Right lung (tissue), 10 donors: ENCODE measurements at places on chromosomes 2 and 18. TPM values are rescaled to one million over a fixed set of nuclear protein-coding genes. Genes with fewer than 3 reads are reported as not detected.

The KIF1A gene
- polyA plus RNA-seq, result 2.2 TPM

The RMC1 gene
- polyA plus RNA-seq, result 23.3 TPM

The DSG1 gene
- not detected for polyA plus RNA-seq

The SNX17 gene
- 83.8 TPM for polyA plus RNA-seq

The CHST9 gene
- 2.1 TPM for polyA plus RNA-seq

The FAM168B gene
- polyA plus RNA-seq, result 76.1 TPM

The MC5R gene
- polyA plus RNA-seq, result not detected

The TRIP12 gene
- 170 TPM for polyA plus RNA-seq

- DNase-seq, result no peak
These were observed 127.8 kb downstream of the VIT start for GRCh38 chr2:36824273-36824672.

- DNase-seq, result no peak
These were observed 106.2 kb downstream of the COBLL1 start for GRCh38 chr2:164735309-164735919.

DNA sequence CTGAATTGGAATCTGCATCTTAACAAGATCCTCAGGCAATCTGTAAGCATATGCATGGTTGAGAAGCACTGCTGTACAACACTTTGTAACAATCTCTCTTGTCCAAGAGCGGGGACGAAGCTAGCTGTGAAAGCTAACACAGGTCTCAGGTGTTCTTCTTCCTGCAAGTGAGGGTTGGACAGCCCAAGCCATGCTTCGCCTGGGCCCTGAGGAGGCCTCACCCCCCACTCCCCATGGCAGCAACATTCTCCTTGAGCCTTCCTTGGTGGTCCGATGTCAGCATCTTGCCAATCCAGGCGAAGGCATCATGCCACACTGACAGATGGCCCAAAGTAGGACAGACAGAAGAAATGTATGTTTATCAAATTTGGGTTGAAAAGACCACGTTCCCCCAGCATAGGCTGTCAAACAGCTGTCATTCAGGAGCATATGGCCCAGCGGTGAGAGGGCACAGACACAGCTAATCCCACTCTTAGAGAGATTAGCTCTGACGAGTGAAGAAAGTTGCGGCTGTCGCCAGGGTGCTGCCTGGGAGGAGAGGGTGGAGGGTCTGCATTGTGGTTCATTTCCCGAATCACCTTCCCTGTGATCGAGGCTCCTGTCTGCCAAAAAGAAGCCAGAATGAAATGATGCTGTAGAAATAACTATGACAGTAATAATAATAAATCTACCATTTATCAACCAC lies 344.7 kb downstream of the MYCN start:
- DNase-seq, result no peak

DNA sequence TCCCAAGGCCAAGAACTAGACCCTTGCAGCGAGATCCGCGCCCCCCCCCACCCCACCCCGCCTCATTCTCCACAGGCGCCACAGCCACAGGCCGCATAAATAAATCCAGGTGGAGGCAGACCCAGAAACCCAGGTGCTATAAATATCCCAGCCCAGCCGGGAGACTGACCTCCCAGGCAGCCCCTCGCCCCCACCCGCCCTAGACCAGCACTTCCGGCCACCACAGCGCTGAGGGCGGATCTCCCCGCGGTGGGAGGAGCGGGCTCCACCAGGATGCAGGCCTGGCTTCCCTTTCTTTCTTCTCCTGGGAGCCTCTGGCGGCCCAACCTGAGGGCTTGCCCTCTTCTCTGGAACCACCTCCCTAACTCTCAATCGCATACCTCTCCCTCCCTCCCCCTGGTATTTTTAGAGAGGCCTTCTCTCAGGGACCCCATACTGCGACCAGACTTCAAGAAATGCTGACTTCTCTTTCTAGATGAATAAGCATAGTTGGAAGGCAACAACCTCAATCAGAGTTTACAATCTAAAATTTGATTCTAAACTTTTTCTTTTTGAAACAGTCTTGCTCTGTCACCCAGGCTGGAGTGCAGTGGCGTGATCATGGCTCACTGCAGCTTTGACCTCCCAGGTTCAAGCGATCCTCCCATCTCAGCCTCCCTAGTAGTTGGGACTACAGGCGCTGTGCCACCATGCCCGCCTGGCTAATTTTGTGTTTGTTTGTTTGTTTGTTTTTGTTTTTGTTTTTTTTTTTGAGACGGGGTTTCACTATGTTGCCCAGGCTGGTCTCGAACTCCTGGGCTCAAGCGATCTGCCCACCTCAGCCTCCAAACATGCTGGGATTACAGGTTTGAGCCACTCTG lies 55.0 kb downstream of the PKDCC start:
- no peak for DNase-seq

DNA sequence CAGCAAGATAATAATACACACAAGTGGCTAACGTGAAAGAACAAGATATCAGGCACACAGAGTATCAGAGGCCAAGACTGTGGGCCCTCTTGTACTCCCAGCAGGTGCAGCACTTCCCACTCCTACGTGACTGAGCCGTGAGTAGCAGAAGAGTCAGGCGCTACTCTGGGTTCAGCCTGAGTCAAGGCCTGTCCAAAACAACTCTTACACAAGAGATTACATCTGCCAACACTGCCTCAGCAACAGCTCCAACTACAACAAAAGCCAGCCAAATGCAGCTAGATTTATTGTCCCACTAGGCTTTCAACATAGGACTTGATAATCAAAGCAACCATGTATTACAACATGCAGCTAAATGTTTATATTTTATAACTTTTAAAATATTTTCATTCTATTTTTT lies 56.2 kb downstream of the ITSN2 start:
- DNase-seq, result peak; percentile 73

DNA sequence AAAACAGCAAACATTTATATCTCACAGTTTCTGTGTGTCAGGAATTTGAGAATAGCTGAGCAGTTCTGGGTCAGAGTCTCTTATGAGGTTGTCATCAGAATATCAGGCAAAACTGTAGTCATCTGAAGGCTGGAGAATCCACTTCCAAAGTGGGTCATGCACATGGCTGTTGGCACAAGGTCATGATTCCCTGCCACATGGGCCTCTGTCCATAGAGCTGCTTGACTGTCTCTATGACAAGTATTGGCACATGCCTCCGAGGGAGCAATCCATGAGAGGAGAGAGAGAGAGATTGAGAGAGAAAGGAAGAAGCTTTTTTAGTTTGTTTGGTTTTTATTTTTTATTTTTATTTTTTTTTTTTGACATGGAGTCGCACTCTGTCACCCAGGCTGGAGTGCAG lies 101.8 kb upstream of the DDX18 start:
- no peak for DNase-seq

DNA sequence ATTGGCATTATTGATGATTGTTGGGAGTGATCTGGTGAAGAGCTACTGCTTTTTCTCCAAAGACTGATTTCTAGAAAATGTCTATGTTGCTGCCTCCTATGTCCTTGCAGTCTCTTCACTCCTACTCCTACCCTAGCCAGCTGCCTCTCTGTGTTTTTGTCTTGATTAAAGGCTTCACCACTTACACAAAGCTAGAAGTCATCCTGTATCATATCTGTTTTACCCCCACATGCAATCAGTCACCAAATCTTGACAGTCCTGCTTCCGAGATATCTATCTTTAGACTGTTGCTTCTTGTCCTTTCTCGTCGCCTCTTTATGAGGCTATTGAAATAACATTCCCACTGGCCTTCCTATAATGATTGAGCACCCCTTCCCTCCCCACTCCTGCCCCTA lies 84.5 kb upstream of the ITGA4 start:
- no peak for DNase-seq

- no peak for DNase-seq
These were observed 4.7 kb downstream of the CYTIP start for GRCh38 chr2:157438863-157439823.

DNA sequence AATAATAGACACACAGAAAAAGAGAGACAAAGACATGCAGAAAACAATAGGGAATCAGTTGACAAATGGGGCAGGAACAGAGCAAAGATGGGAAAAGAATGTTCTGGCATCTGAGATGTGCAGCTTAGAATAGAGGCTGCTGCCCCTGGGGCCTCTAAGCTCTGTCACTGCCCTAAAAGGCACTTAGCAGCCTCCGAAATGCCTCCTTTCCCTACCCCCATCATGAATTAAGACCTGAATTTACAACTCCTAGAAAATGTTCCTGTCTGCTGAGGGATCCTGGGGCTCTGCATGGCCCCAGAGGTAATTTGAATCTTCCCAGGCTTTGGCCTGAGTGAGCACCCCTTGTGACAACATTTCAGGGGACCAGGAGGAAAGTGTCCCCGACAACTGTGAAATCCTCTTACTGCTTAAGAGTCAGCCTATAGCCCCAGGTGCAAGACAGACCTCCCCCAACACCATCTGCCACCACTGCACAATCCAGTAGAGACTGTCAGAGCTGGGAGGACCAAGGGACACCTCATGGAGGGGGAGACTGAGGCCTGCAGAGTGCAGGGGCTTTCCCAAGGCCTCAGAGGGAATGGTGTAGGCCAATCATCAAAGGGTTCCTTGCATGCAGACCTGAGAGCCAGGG lies 24.8 kb downstream of the MRPL35 start:
- no peak for DNase-seq

DNA sequence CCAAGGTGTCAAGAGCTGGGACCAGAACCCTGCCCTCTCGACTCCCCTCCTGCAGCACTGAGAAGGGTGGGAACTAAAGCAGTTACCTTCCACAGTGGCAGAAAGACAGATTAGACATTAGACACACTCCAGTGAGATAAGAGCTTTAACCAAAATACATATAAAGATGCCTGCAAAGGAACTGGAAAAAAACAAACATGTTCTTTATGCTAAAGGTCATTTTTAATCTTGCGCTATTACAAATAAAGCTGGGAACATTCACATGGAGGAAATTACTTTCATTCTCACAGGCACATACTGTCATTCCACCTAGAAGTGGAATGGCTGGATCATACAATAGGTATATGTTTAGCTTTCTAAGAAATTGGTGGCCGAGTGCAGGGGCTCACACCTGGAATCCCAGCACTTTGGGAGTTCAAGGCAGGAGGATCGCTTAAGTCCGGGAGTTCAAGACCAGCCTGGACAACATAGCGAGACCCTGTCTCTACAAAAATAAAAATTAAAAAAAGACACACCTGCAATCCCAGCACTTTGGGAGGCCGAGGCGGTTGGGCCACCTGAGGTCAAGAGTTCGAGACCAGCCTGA lies 41.9 kb downstream of the C2orf76 start:
- DNase-seq, result no peak

DNA sequence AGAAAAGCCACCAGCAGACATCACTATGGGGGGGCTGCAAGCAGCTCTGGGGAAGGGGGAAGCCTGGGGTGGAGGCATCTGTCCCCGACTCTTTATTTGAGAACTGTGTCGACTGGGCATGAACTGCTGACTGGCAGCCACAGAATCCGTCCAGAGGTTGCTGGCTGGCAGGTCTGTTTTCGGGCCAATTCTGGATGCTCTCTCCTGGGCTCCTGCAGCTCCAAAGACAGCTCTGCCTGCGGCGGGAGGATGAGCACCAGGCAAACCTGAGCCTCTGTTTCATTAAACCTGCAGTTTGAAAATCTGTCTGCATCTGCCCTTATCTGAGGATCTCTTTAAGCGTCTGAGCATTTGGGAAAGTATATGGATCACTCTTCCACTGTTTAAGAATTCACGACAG lies 34.4 kb upstream of the RPL31 start:
- DNase-seq, result no peak

DNA sequence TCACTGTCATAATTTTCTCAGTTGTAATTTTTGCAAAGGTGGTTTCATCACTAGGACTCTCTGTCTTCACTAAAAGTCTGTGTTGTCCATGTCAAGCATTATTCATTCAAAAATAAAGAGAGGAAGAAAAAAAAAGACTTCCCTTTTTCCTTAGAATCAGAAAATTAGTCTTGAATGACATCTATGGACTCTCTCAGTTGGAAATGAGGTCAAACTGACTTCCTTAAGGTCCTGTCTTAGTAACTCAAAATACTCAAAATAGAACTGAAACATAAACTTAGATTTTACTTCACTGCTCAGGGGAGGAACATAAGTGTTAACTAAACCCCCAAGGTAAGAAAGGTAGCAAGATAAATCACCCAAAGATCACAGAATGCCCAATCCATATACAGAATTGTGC lies 2.2 kb upstream of the ZNF407 start:
- DNase-seq, result no peak

DNA sequence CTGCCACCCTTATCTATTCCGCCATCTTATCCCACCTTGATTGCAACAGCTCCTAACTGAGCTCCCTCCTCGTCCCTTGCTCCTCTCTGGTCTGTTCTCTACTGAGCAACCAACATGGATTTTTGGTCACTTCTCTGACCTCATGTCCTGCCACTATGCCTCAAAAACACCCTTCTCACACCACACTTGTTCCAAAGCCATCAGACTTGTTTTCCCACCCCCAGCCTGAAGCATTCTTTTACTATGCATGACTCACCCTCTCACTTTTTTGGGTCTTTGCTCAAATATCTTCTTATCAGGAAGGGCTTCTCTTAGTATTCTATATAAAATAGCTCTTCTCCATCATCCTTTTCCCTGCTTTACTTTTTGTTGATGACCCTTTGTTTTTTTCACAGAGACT lies 2.7 kb upstream of the FAM237A start:
- DNase-seq, result no peak

GRCh38 chr2:224958462-224958857 lies 83.8 kb downstream of the DOCK10 start:
- no peak for DNase-seq

DNA sequence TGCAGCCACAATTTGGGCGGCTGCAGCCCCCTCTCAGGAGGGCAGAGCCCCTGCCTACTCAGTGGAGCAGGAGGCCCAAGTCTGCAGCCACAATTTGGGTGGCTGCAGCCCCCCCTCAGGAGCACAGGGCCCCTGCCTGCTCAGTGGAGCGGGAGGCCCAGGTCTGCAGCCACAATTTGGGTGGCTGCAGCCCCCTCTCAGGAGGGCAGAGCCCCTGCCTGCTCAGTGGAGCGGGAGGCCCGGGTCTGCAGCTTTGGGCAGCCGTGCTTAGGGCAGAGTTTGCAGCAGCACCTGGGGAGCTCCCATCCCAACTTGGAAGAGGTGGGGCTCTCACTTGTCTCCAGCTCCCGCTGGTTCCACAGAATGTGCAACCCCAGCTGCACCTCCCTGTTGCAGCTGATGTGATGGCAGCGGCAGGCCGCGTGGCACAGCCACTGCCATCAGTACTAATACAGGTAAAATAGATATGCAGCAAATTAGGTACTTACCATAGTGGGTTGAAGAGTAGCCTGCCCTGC lies 99.4 kb downstream of the TWIST2 start:
- DNase-seq, result no peak
